ENCODE measurements at places on chromosomes 16 and 17. TPM values are rescaled to one million over a fixed set of nuclear protein-coding genes. Genes with fewer than 3 reads are reported as not detected.

DNA sequence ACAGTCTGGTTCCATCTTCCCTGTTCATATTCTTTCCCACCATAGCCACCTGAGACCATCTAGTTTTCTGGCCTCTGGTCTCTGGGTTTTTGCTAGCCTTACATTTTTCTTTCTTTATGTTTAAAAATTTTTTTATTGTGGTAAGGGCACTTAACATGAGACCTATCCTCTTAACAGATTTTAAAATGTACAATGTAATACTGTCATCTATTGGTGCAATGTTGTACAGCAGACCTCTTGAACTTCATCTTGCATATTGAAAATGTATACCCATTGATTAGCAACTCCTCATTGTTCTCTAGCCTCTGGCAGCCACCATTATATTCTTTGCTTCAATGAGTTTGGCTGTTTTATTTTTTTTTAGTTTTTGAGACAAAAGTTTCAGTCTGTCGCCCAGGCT is 39.2 kb downstream of the ITGAM start:
- DNase-seq = no peak

DNA sequence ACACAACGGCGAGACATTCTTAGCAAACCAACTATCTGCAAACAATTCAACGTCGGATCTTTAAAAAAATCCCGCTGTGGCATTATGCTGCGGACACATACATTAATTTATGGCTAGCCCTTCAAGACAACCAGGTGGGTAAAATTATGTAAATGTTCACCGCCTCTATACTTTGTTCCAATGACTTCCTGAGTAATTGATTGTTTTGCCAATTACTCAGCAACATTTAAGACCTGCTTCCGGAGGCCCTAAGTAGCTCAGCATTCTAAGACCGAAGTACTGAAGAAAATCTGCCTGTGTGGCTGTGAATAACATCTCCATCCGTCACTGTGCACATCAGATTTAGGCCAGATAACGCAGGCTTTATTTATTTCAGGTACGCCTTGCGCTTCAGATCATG is 23.3 kb downstream of the QPRT start:
- DNase-seq = no peak

GRCh38 chr16:11705311-11706025 is 37.2 kb downstream of the TXNDC11 start:
- no peak for DNase-seq

The ACBD4 gene
- 11.8 TPM for polyA plus RNA-seq
